ENCODE measurements at places on chromosomes 1 and 21. TPM values are rescaled to one million over a fixed set of nuclear protein-coding genes. Genes with fewer than 3 reads are reported as not detected.

The GBP2 gene
- 66.5 TPM for total RNA-seq

The GFI1 gene
- total RNA-seq: not detected

The AZIN2 gene
- total RNA-seq: 1.3 TPM

The NTRK1 gene
- total RNA-seq: not detected

The HECTD3 gene
- total RNA-seq: 45.7 TPM

The OR14A2 gene
- total RNA-seq: not detected

The HSD3B2 gene
- total RNA-seq: not detected

The SPATA45 gene
- not detected for total RNA-seq

The IL24 gene
- not detected for total RNA-seq

The TMEM269 gene
- total RNA-seq: not detected

The ERG gene
- total RNA-seq: 170 TPM

The TRAPPC3 gene
- 99.6 TPM for total RNA-seq

The BACE2 gene
- 438 TPM for total RNA-seq

The MIA3 gene
- 36.0 TPM for total RNA-seq

The OR2L13 gene
- total RNA-seq: not detected

The S100A7A gene
- not detected for total RNA-seq

The GPR153 gene
- total RNA-seq: 1.4 TPM

The AMPD1 gene
- total RNA-seq: not detected

The FBXO2 gene
- total RNA-seq: 1.3 TPM

The FCMR gene
- 0.38 TPM for total RNA-seq

The SEMA4A gene
- 0.65 TPM for total RNA-seq

The TRIM17 gene
- not detected for total RNA-seq

The DMRTA2 gene
- total RNA-seq: not detected

The RGS16 gene
- total RNA-seq: 0.33 TPM

The RNU1-4 gene
- total RNA-seq: under 0.01 TPM

The ELAPOR1 gene
- total RNA-seq: 0.86 TPM

The WNT2B gene
- 2.3 TPM for total RNA-seq

The KCNA2 gene
- under 0.01 TPM for total RNA-seq

The PLPPR4 gene
- total RNA-seq: 0.19 TPM

The LCE1E gene
- total RNA-seq: not detected

The SPRR2G gene
- not detected for total RNA-seq
